ENCODE measurements at places on chromosomes 12 and 14.

- no peak for DNase-seq
Observed at GRCh38 chr14:22885975-22886374, 3.0 kb downstream of the REM2 start.

GRCh38 chr12:93591137-93591868 lies 18.8 kb downstream of the SOCS2 start:
- peak; percentile 74 for DNase-seq

- DNase-seq: peak; percentile 46
Observed at GRCh38 chr12:508795-509194, 49.1 kb downstream of the B4GALNT3 start.

- no peak for DNase-seq
Observed at GRCh38 chr14:95741038-95741490, 27.1 kb upstream of the TCL1A start.

GRCh38 chr12:103840462-103840875 lies 565 bp downstream of the NT5DC3 start:
- DNase-seq: no peak

All from left forelimb (tissue), 1 donor.